ENCODE measurements at places on chromosomes 1 and 21.

- no peak for DNase-seq
Observed at GRCh38 chr1:218692808-218693207, 347.7 kb downstream of the TGFB2 start.

- no peak for DNase-seq
Observed at GRCh38 chr1:115086176-115086830, 3.0 kb downstream of the TSPAN2 start.

DNA sequence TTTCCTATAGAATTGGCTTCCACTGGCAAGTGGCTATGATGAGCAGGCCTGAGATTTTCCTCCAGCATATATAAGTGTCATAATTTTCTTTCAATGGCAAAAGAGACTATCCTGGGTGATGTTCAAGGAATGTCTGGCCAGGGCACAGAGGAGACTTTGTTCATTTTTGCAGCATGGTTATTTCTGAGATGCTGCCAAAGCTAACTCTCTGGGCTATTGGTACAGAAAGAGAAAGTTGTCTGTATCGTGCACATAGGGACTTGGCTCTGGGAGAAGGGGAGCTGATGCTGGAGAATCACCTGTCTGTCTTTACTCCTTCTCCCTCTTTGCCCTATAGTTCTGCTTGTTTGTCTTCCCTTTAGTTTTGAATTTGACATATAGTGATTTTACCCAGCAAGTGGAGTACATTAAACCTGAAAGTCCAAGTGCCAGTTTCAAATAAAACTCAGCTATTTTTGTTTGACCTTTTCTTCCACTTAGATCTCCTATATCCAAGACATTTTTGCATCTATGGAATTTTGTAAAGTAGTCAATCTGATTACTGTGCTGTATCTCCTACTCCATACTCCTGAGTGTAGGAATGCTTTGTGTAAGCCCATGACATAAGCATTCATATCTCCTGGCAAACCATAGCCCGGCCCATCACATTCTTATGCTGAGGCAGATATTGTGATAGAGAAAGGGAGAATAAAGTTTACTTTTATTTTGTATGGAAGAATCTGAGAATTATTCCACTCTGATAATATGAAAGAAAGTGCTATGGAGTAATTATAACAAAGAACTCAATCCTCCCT, 3.9 kb downstream of the FNDC7 start:
- no peak for DNase-seq

DNA sequence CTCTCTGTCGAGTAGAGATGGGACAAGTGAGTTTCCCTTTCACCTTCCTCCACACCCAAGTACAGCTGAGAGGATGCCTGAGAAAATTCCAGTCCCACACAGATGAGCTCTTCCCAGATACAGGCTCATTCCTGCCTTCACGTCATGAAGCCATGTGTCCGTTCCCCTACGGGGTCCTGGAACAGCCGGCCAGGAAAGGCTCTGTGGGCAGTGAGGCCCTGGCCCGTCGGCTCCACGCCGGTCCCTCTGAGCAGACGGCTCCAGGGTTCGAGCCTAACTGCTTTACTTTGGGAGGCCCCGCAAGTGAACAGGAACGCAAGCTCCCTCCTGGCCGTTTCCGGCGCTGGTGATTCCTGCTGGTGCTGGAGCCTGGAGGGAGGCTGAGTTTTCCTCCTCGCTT, 57.2 kb upstream of the ARHGEF16 start:
- DNase-seq: no peak

DNA sequence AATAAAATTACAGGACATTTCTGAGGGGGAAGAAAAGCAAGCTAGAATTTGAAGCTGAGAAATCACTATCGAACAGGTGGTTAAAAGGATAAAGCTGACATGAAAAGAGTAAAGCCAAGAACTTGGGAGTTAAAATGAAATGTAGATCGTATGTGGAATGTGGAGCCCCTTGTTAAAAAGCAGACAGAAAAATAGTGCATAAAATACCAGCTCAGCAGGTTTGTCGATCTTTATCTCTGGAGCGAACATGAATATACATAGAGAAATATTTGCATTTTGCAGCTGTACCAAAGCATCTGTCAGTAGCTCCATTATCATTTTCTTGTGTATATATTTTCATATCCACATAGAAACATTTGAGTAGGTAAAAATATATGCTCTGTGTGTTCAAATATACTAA, 73.6 kb upstream of the CDC42BPA start:
- DNase-seq: no peak

DNA sequence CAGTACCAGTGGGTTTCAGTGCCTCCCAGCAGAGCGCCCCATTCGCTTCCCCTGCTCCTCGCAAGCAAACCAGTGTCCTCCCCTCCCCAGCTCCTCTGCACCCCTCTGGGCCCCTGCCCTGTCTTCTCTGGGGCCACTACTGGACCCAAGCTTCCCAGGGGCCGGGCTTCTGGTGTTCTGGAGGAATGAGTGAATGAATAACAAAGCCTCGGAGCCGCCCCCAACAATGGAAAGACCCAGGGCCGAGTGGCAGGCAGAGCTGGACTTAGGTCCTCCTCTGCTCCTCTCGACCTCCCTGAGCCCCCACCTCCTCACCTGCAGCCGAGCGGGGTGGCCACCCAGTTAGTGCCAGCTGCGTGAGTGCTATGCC, 37.6 kb downstream of the MATN1 start:
- no peak for DNase-seq

GRCh38 chr1:44147582-44147981, 6.2 kb upstream of the KLF18 start:
- DNase-seq: no peak

DNA sequence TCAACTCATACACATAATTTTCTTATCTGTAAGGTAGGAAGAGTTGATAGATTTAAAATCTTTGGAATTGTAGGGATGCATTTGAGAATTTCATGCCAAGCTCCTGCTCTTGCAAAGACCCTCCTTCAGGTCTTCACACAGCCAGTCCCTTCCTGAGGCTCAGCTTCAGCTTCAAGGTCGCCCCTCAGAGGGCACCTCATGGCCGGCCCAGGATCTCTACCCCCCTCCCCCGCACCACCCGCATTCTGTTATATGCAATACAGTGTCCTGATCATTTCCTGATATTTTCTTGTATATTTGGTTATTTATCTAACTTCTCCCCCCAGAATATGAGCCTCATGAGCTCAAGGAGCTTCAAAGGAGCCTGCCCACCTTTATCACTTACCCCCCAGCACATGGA, 47.0 kb upstream of the BACE2 start:
- no peak for DNase-seq

GRCh38 chr1:202856014-202856413, 32.9 kb downstream of the RABIF start:
- DNase-seq: no peak

GRCh38 chr1:228077565-228078330, 4.8 kb upstream of the ARF1 start:
- DNase-seq: no peak

GRCh38 chr1:78210175-78210574, 164.4 kb downstream of the GIPC2 start:
- DNase-seq: no peak

DNA sequence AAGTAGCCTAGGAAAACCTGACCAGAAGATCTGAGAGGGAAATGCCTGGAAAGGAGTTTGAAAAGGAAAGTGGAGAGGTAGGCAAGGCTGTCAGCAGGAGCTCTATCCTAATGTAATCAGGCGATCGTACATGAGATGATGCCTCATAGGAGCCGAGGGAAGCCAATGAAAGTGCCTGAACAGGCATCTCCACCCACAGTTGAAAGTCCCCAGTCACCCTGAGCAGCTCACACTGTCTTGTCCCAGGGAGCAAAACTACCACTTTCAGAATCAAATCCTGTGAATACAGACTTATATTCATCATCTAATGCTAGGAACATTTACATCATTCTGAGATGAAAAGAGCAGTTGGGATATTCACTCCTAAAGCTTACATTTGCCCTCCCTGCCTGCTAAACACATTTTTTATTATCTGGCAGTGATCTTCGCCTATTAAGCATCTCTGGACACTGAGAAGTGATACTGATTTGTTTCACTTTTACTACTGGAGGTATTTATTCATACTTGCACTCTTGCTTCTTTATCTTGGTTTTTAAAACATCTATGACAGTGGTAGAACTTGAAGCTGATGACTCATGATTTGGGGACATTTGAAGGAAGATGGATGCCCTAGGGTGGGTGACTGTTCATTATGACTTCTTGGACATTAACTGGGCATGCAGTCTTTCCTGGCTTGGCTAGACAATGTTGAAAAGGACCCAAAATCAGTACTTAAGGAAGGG, 221.6 kb downstream of the SEC16B start:
- no peak for DNase-seq

DNA sequence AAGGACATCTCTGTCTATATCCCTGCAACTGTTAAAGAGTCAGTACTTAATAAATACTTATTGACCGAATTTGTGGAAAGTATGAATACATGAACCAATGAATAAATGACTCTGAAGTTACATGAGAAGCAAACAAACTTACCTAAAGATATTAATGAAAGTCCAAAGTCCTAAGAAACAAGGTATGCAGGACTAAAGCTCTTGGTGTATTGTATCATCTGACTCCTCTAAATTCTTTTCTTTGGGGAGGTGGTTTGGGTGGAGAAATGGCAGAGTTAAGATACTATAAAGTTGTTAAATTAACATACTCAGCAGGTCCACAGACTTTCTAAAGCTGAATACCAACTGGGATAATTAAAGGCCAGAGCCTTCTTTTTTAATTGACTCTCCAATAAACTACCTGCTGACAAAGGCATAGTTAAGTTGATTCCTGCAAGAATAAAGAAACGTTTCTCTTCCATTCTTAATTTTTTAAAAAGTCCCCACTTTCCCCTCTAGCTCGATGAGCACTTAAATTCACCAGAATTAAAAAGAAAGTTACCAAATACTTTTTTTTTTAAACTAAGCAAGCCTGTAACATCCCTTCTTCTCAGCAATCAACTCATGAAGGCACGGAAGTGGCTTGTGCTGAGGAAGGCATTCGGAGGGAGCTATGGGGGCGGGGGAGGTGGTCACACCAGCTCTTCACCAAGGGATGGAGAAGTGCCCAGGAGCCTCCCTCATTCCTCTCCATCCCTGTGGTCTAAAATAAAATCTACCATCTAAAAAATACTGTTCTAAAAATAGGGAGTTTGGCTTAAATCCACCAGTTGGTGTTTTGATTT, 61.1 kb downstream of the GADD45A start:
- DNase-seq: no peak

- peak; percentile 32 for DNase-seq
Observed at GRCh38 chr1:183234660-183235476, 48.8 kb downstream of the LAMC2 start.

- no peak for DNase-seq
Observed at GRCh38 chr1:192497214-192497794, 78.3 kb upstream of the RGS1 start.

GRCh38 chr21:27831816-27832569, 865.1 kb upstream of the ADAMTS5 start:
- no peak for DNase-seq

- DNase-seq: peak; percentile 73
Observed at GRCh38 chr1:3292868-3293562, 161.4 kb upstream of the ARHGEF16 start.

Data from HuH-7 (cell line).